ENCODE measurements at places on chromosomes 12 and 14. TPM values are rescaled to one million over a fixed set of nuclear protein-coding genes. Genes with fewer than 3 reads are reported as not detected.

Gene SERPINA1
- 3.2 TPM for total RNA-seq

Gene DHRS4
- total RNA-seq = 40.5 TPM

Gene SIRT4
- total RNA-seq = 2.4 TPM

Gene IL22
- not detected for total RNA-seq

Gene NRXN3
- 0.39 TPM for total RNA-seq

Gene LAG3
- not detected for total RNA-seq

Gene NEUROD4
- not detected for total RNA-seq

Gene SLC7A8
- 5.6 TPM for total RNA-seq

Gene PLCZ1
- not detected for total RNA-seq

Gene FLRT2
- total RNA-seq = 9.8 TPM

Gene AHNAK2
- total RNA-seq = 4.4 TPM

Gene SMCO2
- 0.33 TPM for total RNA-seq

Gene STAT6
- 17.9 TPM for total RNA-seq

Gene KRT3
- not detected for total RNA-seq

Gene BRMS1L
- total RNA-seq = 7.9 TPM

Gene TRHDE
- total RNA-seq = 8.8 TPM

Gene LMO3
- total RNA-seq = 2.9 TPM

Gene TAS2R9
- not detected for total RNA-seq

Gene ANG
- 9.2 TPM for total RNA-seq

Gene OLR1
- total RNA-seq = 7.3 TPM

Gene TMEM63C
- total RNA-seq = 0.77 TPM

Gene BCL11B
- total RNA-seq = 0.90 TPM

Gene NTS
- total RNA-seq = 0.08 TPM

Gene PTCSC3
- total RNA-seq = not detected

Gene TGM1
- total RNA-seq = 0.74 TPM

Gene MYF5
- total RNA-seq = not detected

Gene HCAR1
- not detected for total RNA-seq

Gene CLEC1B
- not detected for total RNA-seq

Gene CPNE6
- total RNA-seq = not detected

Gene FAM222A
- total RNA-seq = 0.68 TPM

Gene GLRX5
- total RNA-seq = 74.4 TPM

Gene SLCO1B3
- total RNA-seq = 2.6 TPM

Gene SRGAP1
- total RNA-seq = 2.1 TPM

Gene NPAS3
- 4.2 TPM for total RNA-seq

Gene HELB
- total RNA-seq = 0.76 TPM

Gene TMEM132C
- total RNA-seq = 0.06 TPM

Gene FGF23
- total RNA-seq = not detected

Gene MIPOL1
- total RNA-seq = not detected

Gene AVPR1A
- total RNA-seq = not detected

Gene HOXC4
- 1.9 TPM for total RNA-seq

Gene P3H3
- total RNA-seq = 29.5 TPM

Gene TAS2R50
- not detected for total RNA-seq

Gene NUAK1
- total RNA-seq = 9.4 TPM

Gene ENDOU
- not detected for total RNA-seq

Gene NOC4L
- total RNA-seq = 13.4 TPM

Gene LRP1
- 5.8 TPM for total RNA-seq

Gene KRT73
- not detected for total RNA-seq

Gene HAL
- 0.14 TPM for total RNA-seq

Gene SMIM10L1
- 10.1 TPM for total RNA-seq

Gene SLC38A4
- 1.1 TPM for total RNA-seq

Gene FRMD6
- 72.8 TPM for total RNA-seq

Gene CELA1
- total RNA-seq = not detected
